Stimulated activated CD4-positive, alpha-beta T cell treated with anti-CD3 and anti-CD28 coated beads, Interleukin-15, amount 100 ng/mL, for 48 hours (primary cell): ENCODE measurements at places on chromosomes 1 and 21.

DNA sequence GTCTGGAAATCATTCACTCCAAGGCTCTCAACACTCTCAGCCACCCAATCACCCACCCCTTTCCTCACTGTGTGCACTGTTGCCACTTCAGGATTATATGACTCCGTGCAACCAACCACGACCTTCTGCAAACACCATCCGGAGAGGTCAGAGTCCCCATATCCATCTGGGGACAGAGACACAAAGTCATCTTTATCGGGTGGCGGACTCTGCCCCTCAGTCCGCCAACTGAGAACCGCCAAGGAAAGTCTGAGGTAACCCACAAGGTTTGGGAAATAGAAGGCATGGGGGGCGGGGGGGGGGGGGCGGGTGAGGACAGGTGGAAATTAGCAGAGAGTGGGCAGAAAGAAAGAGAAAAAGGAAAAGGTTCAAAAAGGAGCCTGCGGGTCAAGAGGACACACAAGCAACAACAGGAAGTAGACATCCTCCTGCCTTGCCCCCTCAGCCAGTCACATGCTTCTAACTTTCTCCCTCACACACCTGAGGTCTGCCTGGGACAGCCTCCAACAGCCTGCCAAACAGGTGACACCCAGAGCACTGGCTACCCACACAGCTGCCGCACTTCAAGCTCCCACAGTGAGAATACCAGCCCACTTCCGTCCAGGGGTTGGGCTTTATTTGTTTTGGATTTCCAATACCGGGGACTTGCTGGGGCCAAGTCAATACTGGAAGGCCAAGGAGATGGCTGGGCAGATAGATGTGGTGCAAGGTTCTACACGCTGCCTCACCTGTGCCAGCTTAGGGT, 58.1 kb downstream of the SSBP3 start:
- no peak for DNase-seq

DNA sequence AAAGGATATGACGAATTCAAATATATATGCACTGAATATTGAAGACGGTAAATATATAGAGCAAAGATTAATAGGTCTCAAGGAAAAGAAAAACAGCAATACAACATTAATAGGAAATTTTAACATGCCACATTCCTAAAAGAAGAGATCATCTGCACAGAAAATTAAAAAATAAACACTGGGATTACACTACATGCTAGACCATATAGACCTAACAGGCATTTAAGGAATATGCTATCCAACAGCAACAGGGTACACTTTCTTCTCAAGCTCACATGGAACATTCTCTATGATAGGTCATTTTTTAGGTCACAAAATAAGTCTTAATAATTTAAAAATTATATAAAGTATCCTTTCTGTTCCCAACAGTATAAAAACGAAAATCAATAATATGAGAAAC, 1038.3 kb downstream of the KCNT2 start:
- DNase-seq: no peak

DNA sequence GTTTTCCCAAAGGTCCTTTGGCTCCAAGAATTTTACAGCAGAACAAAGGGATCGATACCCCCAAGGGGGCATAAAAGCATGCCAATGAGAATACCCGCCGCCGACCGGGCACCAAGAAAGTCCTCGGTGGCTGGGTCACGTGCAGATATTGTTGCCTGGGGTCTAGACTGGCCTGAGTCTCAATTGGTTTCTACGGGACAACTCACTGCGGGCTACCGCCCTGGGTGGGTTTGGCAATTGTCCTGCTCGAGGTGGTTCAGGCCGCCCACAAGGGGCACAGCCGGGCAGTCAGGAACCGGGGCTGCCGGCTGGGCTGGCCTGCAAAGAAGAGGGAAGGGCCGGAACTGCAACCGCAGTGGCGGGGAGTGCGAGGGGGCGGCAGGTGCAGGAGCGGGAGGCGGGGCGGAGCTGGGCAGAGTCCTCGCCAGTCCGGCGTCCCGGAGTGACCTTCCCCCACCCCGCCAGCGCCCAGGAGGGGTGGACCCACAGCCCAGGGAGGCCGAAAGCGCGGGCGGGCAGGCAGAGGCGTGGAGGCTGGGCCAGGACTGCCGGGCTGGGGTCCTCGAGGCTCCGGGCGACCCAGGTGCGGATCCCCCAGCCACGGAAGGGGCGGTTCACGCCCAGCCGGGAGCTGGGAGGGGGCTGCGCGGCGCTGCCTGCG, 926 bp upstream of the ATP1B1 start:
- peak; percentile 17 for DNase-seq

- DNase-seq: no peak
Measured at GRCh38 chr1:86231076-86231475, 74.5 kb upstream of the COL24A1 start.

- DNase-seq: no peak
Measured at GRCh38 chr1:17596651-17597509, 57.4 kb downstream of the ARHGEF10L start.

GRCh38 chr1:27574871-27575831, 28.8 kb downstream of the AHDC1 start:
- DNase-seq: no peak

- no peak for DNase-seq
Measured at GRCh38 chr1:204359474-204360255, at the start of gene PLEKHA6. Gene PLEKHA6 (minus strand): TSS chr1:204359929. CDS start chr1:204273727, 86,202 bp downstream.
